ENCODE measurements at places on chromosomes 3 and 15. TPM values are rescaled to one million over a fixed set of nuclear protein-coding genes. Genes with fewer than 3 reads are reported as not detected.

The ISL2 gene
- total RNA-seq: not detected

The CCR1 gene
- total RNA-seq: 1.2 TPM

DNA sequence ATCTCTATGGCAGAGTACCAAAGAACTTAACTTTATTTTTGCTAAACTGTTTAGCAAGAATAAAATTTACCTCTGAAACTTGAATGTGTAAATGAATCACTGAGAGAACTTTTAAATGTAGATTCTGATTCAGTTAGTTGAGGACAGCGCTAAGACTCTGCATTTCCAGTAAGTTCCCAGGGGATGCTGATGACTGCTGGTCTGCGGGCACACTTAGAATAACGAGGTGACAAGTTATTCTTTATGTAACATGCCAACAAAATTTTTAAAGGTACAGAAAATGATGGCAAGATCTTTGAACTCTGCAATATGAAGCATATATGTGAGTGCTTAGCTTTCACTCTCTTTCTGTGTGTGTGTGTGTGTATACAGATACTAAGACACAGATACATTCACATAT lies 56.4 kb downstream of the TGFBR2 start:
- DNase-seq: no peak

DNA sequence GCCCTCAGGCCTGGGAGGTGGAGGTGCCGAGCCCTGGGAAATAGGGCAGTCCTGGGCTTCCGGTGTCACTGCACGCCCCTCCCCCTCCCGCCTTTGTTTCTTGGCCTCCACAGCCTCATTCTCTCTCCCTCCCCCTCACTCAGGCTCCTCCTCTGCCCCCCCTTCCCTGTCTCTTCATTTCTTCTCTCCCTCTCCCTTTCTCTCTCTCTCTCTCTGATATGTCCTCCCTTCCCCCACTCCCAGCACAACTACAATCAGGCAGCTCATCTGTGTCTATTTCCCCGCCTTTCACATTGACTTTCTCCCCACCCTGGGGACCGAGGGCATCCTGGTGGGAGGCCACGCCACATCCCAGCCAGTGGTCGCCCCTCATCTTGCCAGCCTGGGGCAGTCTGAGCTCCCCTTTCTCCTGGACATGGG lies 40.2 kb downstream of the IDH2 start:
- peak; percentile 52 for DNase-seq

- no peak for DNase-seq
These were observed 888.3 kb upstream of the NR2F2 start for GRCh38 chr15:95442107-95442719.

DNA sequence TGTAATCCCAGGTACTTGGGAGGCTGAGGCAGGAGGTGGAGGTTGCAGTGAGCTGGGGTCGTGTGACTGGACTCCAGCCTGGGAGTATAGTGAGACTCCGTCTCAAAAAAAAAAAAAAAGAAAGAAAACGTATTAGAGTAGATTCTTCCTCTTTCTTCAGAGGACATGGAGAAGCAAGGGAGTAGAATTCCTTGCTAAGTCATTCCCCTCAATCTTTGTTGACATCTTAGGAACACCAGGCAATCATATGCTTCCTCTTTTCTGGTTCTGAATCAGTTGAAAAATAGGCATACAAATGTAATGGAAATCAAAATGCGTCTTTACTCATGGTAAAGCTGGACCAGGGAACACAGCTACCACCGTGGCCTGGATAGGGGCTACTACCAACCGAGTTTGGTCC lies 38.3 kb upstream of the ATOSA start:
- no peak for DNase-seq

DNA sequence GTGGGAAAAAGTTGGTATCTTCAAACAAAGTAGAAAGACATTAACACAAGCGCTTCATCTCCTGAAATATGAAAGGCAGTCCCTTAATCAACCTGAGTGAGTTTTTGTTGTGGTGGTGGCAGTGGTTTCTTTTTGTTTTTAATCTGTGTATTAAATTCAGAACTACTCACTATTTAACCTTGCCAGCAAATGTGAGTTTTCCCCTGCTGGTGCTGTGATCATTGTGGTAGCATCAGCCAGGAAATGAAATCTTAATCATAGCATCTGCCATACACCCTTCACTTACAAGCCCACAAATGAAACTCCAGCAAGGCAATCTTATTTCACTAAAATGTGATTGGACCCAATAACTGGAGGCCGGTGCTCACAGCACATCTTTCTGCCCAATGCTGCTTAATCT lies 229.7 kb downstream of the SHOX2 start:
- DNase-seq: no peak

- DNase-seq: no peak
These were observed 159.0 kb upstream of the WNT5A start for GRCh38 chr3:55646121-55646520.

DNA sequence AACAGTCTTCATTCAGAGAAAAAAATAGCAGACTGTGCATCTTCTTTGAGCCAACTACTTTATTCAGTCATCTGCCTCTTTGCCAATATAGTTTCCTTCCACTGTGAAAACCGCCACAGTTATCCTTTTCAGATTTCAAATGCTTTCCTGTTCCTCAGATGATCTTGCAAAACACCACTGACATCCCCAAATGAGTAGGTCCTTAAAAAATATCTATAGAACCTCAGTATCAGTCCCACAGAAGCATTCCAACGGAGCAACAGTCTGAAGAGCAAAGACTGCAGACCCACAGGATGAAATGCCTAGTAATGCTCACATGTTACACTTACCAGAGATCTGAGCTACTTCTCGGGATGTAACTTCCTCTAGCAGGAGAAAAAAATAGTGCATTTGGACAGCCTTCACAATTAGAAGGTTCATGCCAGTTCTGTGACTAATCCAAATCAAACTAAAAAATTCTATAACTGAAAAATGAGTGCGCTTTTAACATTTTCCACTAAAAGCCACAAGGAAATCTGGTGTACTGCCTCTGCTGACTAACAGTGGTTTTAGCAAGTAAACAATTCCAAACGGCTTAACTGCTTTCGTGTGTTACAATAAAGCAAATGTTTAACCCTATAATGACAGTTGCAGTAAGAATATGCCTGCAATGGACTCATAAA lies at the start of gene ANKRD28:
TSS of gene ANKRD28 (minus strand) at position 338 of the 662 bp plus-strand sequence. CDS start 1,458 bp downstream, outside the sequence.
- no peak for DNase-seq

GRCh38 chr15:89858661-89859458 lies 34.9 kb downstream of the AP3S2 start:
- no peak for DNase-seq

DNA sequence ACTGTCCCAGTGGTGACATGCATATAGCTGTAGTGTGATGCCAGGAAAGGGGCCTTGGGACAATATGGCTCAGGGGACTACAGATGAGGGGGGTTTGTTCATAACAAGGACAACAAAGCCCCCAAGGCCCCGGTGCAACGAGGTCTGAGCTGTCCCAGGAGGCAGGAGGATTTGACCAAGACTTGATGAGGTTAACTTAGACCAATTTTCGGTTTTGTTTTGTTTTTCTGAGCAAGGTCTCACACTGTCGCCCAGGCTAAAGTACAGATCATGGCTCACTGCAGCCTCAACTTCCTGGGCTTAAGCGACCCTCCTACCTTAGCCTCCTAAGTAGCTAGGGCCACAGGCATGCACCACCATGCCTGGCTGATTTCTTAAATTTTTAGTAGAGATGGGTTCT lies 23.8 kb downstream of the EFCAB12 start:
- DNase-seq: no peak

DNA sequence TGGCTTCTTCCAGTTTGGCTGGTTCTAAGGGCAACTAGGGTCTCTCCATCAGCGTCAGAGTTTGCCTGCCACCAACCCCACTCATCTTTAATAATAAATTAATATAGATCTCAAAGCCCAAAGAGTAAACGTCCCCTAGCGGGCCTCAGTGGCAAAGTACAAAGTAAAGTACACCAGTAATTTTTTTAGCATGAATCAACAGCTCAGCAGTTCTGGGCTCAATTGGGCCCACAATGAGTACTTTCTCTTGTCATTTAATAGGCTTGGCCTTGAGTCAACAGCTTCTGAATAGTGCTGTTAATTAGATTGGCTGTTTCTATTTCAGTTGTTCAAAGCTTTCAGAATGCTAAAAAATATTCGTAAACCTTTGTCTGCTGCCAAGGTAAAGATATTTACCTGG lies 89.0 kb upstream of the PFN2 start:
- DNase-seq: no peak

- DNase-seq: no peak
These were observed 252.8 kb downstream of the CD47 start for GRCh38 chr3:107837895-107838612.

GRCh38 chr3:64457811-64458210 lies 230.0 kb downstream of the ADAMTS9 start:
- no peak for DNase-seq

DNA sequence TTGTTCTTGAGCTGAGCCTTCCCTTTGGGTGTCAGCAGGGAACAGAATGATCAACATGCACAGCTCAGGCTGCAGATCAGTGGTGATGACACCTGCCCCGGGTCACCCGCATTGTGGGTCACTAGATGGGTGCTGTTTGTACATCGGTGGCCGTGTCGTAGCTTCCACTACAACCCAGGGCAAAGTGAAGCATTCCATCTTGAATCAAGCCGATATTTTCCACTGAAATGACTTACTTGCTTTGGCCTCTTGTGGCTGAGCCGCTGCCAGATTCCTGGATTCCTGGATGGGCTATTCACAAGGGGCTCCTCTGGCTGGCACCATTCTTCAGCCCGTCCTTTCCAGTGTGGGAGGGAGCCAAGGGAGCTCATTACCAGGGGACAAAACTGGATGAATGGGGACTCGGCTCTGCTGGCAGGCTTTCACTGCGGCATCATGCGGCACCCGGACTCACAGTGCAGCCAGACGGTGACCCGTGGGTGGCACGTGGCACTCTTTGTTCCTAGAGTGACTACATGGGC lies 65.6 kb downstream of the SLCO3A1 start:
- DNase-seq: no peak

The CEP70 gene
- 31.0 TPM for total RNA-seq
